Hippocampal formation (tissue), 2 donors: ENCODE measurements at places on chromosomes 4 and X.
A peak's percentile ranks its signal among the peaks of the same experiment; 100 is the strongest.

GRCh38 chr4:77994194-77994721 is 62.9 kb upstream of the FRAS1 start:
- DNase-seq, result no peak

DNA sequence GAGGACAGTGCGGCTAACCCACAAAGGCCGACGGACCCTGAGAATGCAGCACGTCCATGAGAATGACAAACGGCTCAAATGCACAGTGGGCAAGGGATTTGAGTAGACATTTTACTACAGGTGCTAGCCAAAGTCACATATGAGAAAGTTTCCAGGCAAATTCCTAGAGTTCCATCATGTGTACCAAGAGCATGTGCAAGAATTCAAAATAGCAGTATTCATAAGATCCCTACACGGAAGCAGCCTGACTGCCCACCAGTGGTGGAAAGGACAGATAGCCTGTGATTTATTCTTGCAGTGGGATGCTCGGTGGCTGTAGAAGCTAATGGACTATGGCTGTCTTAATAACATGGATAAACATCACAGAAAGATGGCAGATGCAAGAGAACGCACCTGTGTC is 68.0 kb downstream of the RGS12 start:
- DNase-seq, result no peak

GRCh38 chr4:38904090-38904666 is 36.6 kb downstream of the FAM114A1 start:
- DNase-seq, result no peak

GRCh38 chr4:175813204-175813603 is 1.1 kb upstream of the GPM6A start:
- no peak for DNase-seq

DNA sequence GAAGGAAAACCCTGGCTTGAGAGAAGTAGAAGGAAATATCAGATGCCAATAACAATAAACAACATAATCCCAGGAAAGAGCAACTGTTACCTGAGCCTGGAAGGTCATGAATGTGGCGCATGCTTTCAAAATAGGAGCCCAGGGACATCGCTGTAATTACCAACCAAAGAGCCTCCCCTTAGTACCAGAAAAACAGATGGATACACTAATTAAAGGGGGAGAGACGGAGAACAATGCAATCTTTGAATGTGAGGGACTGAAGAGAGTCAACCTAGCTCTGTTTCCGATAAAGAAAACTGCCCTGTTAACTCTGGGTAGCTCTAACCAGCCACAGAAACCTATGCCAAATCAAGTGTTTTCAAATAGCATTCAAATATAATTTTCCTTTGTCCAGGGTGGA is 161.4 kb downstream of the ENOX2 start:
- no peak for DNase-seq

- peak; percentile 29 for DNase-seq
Observed at GRCh38 chrX:97563531-97564133, 679.9 kb downstream of the RPA4 start.

DNA sequence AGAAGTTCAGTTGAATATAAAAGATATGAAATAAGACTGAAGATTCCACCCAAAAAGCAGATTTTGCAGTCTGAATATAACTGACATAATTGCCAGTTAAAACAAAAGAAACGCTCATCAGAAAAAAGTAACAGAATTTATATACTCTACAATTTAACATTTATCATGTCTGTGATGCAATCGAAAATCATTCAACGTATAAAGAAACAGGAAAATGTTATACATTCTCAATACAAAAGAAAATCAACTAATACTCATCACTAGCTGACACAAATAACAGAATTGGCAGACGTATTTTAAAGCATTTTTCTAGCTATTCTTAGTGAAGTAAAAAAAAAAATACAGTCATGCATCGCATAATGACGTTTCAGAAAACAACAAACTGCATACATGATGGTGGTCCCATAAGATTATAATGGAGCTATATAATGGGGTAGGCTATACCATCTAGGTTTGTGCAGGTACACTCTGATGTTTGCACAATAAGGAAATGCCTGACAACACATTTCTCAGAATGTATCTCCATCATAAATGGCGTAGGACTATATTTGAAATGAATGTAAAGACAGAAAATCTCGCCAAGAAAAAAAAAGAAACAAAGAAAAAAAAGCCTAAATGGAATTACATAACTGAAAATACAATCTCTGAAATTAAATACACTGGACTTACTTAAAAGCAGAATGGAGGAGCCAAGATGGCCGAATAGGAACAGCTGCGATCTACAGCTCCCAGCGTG is 34.3 kb downstream of the OR13H1 start:
- no peak for DNase-seq

DNA sequence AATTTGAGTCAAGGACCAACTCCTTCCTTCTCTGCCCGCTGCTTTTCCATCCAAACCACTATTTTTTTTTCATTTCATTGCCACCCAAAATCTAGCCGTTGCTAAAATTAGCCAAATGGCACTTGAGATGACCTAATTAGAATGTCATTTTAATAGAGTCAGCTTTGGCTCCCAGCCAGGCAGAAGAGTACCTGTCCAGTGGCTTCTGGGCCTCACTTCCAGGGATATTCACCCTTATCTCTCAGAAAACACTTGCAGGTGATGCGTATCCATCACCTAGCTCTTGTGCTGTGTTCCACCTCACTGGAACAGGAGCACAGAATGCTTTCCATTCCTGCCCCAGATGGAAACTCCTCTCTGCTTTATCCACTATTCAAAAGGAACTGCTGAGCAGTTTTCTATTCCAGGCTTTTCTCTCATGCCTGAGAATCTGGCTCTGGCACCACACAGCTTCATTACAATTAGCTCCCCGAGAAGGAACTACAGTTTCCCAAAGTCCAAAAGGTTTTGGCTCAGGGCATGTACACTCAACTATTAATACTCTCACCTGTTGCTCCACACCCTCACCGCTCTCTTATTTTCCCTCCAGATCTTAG is 18.5 kb downstream of the MAGEA9B start:
- DNase-seq, result no peak
